EL (cell line): ENCODE measurements at places on chromosomes 7 and 10.

DNA sequence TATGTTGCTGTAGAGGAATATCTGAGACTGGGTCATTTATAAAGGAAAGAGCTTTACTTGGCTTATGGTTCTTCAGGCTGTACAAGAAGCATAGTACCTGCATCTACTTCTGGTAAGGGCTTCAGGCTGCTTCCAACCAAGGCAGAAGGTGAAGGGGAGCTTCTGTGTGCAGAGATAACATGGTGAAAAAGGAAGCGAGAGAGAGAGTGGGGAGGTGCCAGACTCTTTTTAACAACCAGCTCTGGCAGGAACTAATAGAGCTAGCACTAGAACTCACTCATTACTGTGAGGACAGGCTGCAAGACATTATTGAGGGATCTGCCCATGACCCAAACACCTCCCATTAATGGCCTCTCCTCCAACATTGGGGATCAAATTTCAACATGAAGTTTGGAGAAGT, 94.5 kb downstream of the KIF20B start:
- no peak for DNase-seq

DNA sequence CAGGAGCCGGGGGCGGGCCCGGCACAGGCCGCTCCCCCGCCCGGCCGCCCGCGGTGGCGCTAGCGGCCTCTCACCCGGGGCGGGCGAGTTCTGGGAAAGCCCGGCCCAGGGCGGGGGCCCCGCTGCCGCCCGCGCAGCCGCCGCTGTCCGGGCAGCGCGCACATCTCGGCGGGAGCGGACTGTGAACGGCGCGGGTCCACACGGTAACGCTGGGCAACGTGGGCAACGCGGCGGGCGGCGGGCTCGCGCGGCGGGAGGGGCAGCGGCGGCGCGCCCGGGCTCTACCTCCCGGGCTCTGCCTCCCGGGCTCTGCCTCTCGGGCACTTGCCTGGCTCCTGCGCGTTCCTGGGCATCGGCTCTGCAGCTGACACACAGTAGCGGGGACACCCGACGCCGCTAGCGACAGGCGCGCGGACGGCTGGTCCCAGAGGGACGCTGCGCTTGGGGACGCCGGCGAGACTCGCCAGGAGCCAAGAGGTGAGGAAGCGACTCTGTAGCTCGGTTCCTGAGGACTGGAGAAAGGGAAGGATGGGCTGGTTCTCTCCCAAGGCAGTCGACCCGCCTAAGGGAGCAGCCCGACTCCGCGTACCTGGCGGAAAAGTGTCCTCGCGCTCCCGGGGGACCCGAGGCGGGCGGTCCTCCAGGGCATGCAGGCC, at the start of gene PLCE1:
TSS of gene PLCE1 (plus strand) at position 150 of the 656 bp plus-strand sequence. CDS start 37,116 bp downstream, outside the sequence.
- DNase-seq = peak; percentile 62

- no peak for DNase-seq
Measured at GRCh38 chr7:121941830-121942229, 68.9 kb downstream of the PTPRZ1 start.

DNA sequence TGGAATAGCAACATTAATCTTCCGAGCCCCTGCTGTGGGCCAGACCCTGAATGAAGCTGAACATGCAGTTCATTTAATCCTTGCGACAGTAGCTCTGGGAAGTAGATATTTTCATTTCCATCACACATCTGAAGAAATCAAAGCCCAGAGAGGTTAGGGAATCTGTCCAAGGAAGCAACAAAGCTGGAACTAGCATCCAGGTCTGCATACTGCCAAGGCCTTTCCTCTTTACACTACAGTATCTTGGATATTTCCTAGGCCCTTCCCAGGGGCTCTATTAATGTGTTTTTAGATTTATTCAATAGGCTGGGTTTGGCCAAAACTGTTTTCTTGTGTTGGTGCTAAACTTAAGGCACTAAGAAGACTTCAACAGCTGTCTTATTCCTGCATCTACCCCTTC, 48.1 kb downstream of the FAM13C start:
- DNase-seq = no peak
